Mesenteric fat pad (tissue), 1 donor: ENCODE measurements at places on chromosomes 7 and 10. TPM values are rescaled to one million over a fixed set of nuclear protein-coding genes. Genes with fewer than 3 reads are reported as not detected.

The RPEL1 gene
- total RNA-seq, result not detected

The ENO4 gene
- total RNA-seq, result 0.45 TPM

The LRRN3 gene
- 2.0 TPM for total RNA-seq

The STAM gene
- total RNA-seq, result 26.5 TPM

The GARIN1A gene
- total RNA-seq, result 10.2 TPM

DNA sequence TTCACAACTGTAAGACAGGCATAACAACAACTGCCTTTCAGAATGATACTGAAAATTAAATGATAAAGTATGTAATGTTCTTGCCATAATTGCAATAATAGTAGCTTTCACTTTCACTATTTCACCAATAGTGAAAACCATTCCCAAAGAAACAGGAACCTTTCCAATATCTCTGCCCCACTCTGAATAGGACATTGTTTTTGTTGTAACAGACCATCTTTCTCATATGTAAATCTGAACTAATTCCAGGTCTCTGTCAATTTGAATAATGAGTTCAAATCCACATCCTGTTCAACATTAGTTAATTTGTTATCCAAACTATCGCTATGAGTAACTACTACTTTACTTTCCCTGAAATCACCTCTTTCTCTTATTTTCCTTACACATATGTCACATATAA lies 148.0 kb downstream of the LRRN3 start:
- DNase-seq, result no peak

- no peak for DNase-seq
Observed at GRCh38 chr7:19203686-19204085, 58.5 kb upstream of the FERD3L start.

GRCh38 chr7:50352282-50352681 lies 47.8 kb downstream of the IKZF1 start:
- no peak for DNase-seq

DNA sequence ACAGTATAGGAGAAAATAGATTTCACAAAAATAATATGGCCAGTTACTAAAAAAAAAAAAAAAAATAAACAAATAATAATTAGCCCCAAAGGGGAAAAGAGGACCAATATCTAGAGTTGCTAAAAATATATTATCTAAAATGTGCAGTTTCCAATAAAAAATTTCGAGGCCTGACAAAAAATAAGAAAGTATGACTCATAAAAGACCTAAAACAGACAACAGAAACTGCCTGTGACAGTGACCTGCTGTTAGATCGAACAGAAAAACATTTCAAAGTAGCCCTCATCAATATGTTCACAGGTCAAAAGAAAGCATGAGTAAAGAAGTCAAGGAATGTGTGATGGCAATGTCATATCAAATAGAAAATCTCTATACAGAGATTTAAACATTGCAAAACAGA lies 11.8 kb upstream of the TSPAN12 start:
- DNase-seq, result no peak

DNA sequence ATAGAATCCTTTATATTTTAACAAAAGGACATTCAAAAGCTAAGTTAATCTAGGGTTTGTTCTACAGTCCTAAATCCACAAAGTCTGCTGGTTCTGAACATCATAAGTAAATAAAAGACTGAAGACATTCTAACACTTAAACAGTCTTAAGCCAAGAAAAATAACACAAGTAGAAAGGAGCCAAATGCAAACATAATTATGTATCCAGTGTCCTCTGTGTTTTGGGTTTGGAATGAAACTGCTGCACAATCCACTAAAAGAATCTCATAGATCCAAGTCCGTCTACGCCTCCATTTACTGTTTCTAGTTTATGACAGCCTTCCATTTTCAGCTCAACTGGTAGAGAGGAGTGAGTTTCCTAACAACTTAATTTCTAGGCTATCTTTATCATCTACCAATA lies 623.6 kb upstream of the FZD8 start:
- DNase-seq, result no peak

DNA sequence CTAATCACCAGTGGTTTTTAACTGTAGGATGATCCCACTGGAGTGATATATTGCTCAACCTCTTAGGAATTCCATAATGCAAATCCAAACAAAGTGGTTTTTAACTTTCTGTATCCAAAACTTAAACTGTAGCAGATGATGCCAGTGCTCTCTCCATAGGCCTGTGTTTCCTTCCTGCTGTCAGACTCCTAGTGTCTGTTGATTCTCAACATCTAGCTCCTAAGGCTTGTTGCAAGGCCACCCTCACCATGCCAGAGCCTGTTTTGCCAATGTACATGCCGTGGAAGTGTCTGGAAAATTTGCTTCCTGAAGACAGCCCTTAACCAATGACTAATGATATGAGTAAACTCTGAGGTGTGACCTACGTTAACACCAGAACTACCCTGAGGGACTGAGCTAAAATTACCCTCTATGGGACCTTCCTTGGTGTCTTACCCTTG lies 39.3 kb downstream of the C1GALT1 start:
- DNase-seq, result no peak

- no peak for DNase-seq
Observed at GRCh38 chr7:1054861-1055450, 10.6 kb downstream of the GPR146 start.

DNA sequence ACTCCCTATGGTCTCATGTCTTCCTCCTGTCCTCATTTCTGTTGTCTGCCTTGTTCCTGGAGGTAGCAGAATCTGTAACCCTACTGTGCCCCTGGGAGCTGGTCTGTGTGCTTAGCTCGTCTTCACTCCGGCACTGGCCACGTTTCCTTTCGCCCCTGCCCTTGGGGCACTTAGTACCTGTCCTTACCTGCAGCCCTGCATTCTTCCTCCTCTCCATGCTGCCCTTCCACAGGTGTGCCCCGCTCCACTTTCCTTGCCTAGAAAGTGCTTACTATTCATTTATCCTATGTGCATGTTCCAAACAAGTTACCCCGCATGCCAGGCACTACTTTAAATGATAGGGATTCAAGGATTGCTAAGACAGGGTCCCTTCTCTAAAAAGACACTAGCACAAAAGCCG lies 199.9 kb upstream of the ZMIZ1 start:
- DNase-seq, result peak; percentile 53

- no peak for DNase-seq
Observed at GRCh38 chr7:120091807-120092206, 181.2 kb upstream of the KCND2 start.

DNA sequence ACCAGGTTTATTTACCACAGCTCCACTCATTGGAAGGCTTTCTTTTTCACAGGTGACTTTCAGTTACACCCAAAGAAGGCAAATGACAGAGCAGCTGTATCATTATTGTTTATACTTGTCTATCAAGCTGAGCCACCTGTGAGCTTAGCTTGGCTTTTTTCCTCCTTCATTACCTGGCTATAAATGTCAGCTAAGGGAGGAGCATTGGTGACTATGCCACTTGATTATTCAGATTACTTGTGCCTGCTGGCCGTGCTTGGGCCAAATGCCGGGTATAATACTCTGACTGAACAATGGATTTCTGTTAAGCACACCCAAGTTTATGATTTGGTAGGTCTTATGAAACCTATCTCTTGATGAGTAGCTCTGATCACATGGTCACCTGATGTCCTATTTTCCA lies 9.9 kb upstream of the GNAT3 start:
- DNase-seq, result no peak

DNA sequence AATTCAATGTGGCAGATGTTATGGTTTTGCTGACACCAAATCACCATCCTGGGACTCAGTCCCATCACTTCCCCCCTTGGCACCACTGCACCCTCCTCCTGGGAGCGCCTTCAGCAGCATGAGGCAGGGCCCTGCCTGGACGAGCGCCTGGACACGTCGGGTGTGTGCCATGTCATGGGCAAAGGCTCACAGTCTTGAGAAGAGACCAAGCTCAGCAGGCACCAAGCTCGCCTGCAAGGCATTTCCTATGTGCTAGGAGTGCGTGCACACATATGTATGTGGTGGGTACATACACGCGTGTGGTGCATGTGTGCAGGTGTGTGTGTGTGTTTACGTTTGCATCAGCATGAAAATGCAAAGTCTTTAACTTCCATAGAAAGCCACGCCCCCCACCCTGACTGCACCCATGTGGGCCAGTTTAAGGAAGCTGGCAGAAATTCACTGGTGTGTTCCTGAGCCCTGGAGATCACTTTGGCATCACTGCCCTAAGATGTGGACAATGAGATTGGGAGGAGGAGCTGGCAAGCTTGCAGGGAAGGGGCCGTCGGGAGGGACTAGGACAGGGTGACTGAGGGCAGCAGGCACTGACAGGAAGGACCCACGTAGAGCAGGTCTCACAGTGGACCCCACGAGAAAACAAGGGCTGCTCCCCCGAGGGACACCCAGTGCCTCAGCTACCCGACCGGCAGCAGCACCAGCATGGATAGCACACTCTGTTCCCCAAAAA lies 169.9 kb upstream of the PPP2R2D start:
- peak; percentile 82 for DNase-seq

GRCh38 chr10:13790196-13790595 lies 203.4 kb downstream of the PRPF18 start:
- DNase-seq, result no peak

DNA sequence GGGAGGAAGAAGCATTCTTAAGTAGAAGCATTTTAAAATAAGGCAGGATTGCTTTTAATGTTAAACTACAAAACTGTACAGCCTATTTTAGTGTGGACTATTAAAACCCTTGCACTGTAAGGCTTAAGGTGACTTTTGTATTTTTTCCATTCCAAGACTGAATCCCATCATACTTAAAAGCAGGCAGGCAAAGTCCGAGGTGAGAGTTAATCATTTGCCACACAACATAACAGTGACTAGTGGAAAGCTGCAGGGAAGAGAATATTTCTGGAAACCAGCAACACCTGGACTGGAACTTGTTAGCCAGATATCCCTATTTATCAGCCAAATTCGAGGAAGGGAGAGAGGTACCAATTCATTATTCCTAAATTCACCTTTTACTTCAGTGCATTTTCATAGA lies 3.5 kb downstream of the PRR15 start:
- no peak for DNase-seq

DNA sequence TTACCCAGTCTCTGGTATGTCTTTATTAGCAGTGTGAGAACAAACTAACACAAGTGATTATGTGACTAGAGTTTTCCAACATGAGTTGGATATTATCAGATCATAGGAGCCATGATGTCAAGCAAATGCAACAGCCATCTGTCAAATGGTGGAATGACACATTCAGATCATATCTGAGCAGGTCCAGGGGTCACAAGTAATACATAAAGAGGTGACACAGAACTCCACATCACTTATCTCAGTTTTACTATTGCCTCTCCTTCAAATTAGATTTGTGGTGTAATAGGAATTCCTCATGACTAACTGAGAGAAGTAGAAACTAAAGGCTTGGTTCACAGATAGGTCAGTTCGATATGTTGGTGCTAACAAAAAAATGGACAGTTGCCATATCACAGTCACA lies 12.2 kb upstream of the SAMD9L start:
- DNase-seq, result no peak

DNA sequence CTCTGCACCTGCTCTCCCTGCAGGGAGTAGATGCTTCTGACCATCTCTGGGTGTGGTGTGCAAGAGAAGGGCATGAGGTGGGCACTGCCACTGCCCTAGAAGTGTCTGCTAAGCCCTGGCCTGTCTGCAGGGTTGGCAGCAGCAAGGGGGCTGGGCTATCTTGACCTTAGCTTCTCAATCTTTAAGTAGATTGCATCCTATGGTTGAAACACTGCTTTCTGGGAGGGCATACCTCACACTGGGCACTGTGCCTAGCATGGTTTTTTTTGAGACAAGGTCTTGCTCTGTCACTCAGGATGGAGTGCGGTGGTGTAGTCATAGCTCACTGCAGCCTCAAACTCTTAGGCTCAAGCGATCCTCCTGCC lies 54.9 kb downstream of the CLIP2 start:
- no peak for DNase-seq

DNA sequence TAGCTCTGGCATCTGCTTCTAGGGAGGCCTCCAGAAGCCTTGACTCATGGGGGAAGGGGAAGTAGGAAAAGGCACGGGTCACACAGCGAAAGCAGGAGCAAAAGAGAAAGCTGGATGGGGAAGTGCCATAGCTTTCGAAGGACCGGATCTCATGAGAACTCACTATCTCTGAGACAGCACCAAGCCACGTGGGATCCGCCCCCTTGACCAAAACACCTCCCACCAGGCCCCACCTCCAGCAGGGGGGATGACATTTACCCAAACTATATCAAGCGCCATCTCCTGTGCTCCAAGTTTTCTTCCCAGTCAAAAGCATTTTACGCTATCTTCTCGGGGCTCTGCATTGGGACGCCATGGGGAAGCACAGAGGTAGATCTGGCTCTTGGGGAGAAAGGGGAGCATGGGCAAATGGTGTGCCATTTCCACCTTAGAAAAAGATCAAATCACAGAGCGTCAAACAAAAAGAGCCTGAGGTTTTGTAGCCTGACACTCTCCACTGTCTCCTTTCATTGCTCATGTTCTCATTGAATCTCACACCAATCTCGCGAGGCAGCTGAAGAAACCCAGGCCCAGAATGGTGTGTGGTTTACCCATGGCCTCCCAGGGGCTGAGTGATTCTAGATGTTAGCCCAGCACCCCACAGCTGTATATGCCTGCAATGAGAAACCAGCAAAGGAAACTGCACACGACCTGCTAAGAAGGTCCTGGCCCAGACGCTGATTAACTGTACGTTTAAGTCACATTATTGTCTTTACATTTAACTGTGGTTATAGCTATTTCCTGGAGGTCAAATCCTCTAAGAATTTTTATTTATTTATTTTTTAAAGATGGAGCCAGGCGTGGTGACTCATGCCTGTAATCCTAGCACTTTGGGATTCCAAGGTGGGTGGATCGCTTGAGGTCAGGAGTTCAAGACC lies 8.1 kb upstream of the OLAH start:
- DNase-seq, result peak; percentile 49

DNA sequence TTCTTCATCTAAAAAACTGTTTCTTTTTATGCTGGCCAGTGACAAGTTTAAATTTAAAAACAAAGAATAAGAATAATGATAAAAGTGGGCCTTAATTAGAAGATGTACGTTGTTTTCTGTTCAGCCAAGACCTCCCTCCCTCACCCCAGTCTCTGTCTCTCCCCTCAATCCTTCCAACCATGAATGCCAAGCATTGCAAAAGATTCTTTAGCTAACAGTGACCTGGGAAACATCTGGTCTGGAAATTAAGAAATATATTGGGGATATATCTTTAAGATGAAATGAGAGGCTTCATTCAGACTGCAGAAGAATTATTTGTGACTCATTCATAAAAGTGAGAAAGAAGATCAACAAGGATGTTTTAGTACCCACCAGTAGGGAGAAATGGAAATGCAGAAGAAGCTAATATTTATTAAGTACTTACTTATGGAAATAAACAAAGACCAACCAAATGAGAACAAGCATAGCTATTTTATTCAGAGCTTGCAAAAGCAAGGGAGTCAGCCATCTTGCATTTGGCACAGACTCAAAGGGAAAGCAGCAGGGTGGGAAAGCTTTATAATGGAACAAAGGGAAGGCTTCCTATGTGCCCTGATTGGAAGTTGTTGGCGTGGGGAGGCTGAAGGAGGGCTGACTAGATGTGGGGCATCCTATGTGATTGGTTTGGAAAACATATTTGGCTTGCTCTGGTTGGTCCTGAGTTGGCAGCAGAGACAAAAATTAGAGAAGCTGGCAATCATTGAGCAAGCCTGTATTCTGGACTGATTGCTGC lies 595.4 kb upstream of the GHITM start:
- DNase-seq, result no peak

GRCh38 chr7:91168871-91169829 lies 95.1 kb upstream of the FZD1 start:
- no peak for DNase-seq

- DNase-seq, result no peak
Observed at GRCh38 chr7:138144958-138145357, 68.7 kb downstream of the AKR1D1 start.
